ENCODE measurements at places on chromosomes 4 and X. TPM values are rescaled to one million over a fixed set of nuclear protein-coding genes. Genes with fewer than 3 reads are reported as not detected.

GRCh38 chr4:84530454-84530853, 31.4 kb upstream of the NKX6-1 start:
- DNase-seq: no peak

ENAM gene
- polyA plus RNA-seq: not detected

- no peak for DNase-seq
Measured at GRCh38 chrX:46770817-46771163, 11.9 kb upstream of the SLC9A7 start.

CCDC160 gene
- 0.29 TPM for polyA plus RNA-seq

ARHGAP6 gene
- polyA plus RNA-seq: 2.7 TPM

- no peak for DNase-seq
Measured at GRCh38 chr4:99252746-99253145, 33.7 kb upstream of the ADH6 start.

- DNase-seq: no peak
Measured at GRCh38 chr4:32268863-32269262, 1548.7 kb downstream of the PCDH7 start.

VAMP7 gene
- 15.2 TPM for polyA plus RNA-seq

- no peak for DNase-seq
Measured at GRCh38 chr4:53015681-53016080, 153.6 kb downstream of the RASL11B start.

DNA sequence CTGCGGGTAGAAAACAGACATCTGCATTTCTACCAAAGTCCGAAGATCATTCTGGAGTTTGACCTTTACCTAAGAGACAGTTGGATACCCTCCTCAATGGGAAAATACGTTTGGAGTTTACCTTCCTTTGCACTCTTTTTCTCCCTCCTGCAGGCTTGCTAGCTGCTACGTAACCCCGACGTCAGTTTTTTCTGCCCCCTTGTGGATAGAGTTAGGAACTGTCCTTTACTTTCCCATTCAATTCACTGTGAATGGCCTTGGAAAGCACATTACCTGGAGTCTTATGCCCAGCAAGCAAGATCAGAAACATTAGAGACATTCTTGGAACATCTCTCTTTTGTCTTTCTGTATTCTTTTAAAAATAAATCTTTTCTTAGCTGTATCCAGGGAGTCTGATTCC, 250.7 kb downstream of the NAP1L3 start:
- DNase-seq: no peak

GRCh38 chr4:171846232-171846631, 33.0 kb downstream of the GALNTL6 start:
- DNase-seq: no peak

GRCh38 chr4:110867251-110867960, 244.5 kb upstream of the PITX2 start:
- no peak for DNase-seq

GRCh38 chrX:32987142-32987541, 224.2 kb downstream of the DMD start:
- no peak for DNase-seq

DNA sequence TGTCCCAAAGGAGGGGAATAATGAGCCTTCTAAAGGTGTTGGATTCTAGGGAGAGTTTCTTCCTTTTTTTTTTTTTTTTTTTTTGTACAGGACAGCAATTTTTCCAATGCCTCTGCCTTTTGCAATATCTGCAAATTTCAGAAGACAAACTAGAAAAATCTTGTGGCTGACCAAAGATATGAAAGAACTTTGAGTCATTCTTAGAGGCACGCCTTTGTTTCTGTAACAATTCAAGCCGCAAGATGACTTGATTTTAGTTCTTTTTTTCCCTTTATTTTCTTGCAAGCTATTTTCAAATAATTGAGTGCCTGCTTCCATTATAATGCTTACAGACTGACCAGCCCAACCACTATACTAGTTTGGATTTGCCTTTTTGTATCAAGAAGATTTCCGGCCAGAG, 47.6 kb upstream of the UXT start:
- DNase-seq: no peak

DNA sequence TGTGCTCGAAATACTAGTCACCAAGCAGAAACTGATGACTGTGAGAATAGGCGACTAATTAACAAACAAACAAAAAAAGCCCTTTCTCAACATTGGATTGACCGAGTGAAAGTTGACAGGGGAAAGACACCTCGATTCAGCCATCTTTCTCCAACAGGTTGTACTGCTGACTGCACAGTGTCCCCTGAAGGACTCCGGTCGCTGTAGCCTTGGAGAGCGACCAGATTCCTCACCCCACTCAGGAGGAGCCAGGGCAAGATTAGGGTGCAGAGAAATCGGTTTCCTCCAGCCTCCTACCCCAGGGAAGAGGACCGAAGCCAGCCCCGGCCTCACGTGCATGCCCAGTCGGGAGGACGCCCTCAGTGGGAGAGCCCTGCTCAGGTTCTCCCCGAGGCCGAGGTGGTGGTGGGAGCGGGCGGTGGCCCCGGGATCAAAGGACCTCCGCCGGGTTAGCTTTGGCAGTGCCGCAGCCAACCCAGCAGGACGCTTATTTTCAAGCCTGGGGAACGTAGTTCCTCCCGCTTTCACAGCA, 1.1 kb upstream of the RAP1GDS1 start:
- no peak for DNase-seq

HSFX2 gene
- polyA plus RNA-seq: 0.49 TPM

DNA sequence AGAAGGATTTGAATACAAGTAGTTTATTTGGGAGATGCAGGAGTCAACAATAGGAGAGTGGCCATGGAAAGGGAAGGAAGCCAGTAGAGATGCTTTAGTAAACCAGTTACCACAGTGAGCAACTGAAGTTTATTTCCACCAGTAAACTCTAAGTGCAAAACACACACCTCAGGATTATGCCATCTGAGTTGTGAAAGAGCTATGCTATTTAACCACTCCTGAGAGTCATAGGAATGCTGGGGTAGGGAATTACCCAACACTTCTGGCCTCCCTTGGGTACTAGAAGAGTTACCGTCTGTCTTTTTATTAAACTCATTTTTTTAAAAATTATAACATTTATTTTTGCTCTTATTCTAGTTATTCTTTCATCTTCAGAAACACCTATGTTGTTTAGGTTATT, 834.6 kb upstream of the AMOT start:
- no peak for DNase-seq

GRCh38 chr4:11565899-11566298, 137.2 kb upstream of the HS3ST1 start:
- no peak for DNase-seq

SPANXB1 gene
- not detected for polyA plus RNA-seq

- DNase-seq: no peak
Measured at GRCh38 chr4:112073181-112073580, 72.1 kb upstream of the FAM241A start.

- no peak for DNase-seq
Measured at GRCh38 chrX:97155816-97156215, 272.1 kb downstream of the RPA4 start.

- no peak for DNase-seq
Measured at GRCh38 chr4:126850286-126850685, 782.5 kb upstream of the INTU start.

DNA sequence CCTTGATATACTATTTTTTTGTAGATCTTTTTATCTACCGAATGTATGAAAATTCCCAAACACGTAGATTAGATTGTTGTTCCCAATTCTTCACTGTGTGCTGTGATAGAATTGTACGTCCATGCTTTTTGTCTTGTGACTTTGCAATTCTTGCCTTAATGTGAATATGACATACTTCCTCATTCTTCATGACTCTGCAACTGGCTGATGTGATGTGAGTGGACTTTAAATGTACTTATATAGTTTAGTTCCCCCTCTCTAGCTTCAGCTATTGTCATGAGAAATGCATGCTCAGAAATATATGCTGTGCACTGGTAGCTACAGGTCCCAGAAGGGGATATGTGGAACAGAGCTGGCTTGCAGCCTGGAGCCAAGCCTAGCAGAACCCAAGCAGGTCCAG, 89.4 kb downstream of the FTHL17 start:
- DNase-seq: no peak

TMEM271 gene
- not detected for polyA plus RNA-seq
